ENCODE measurements at places on chromosomes 13 and 19.

- DNase-seq = peak; percentile 26
These were observed 19.2 kb upstream of the UQCR11 start for GRCh38 chr19:1624458-1624857.

GRCh38 chr19:45216667-45217066 is 28.5 kb downstream of the EXOC3L2 start:
- no peak for DNase-seq

GRCh38 chr13:107289540-107289939 is 721.6 kb upstream of the ARGLU1 start:
- DNase-seq = no peak

- DNase-seq = no peak
These were observed 143.6 kb upstream of the SERP2 start for GRCh38 chr13:44230071-44230470.

DNA sequence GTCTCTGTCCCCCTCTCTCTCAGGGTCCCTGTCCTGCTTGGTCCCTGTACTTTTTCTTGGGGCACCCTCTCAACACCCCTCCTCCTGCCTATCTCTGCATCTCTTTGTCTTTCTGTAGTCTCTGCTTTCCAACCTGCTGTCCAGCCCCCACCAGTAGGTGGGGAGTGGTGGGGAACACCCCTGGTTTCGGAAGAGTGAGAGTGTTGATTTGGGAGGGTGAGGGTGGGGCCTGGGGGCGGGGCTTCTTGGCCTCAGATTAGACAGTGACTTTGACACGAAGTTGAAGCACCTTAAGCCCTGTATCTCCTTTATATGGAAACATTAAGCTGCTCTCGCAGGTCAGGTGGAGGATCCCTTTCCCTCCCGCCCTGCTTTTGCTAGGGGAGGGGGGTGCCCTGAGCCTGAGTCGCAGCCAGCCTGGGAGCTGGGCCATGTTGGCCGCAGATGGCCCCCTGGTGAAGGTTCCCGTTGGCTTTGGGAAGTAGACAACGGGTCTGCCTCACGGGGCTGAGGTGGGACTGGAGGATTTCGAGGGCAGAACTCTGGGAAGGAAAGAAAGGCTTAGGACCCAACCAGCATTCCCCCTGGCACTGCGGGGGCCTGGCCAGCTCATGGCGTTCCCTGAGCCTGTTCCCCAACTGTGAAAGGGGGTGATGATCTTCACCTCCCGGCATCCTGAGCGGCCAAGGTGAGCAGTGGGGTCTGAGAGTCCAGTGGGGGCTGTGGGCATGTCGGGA is at the start of gene KCNJ14:
TSS of gene KCNJ14 (plus strand) at position 404 of the 737 bp plus-strand sequence. CDS start 6,151 bp downstream, outside the sequence.
- no peak for DNase-seq

DNA sequence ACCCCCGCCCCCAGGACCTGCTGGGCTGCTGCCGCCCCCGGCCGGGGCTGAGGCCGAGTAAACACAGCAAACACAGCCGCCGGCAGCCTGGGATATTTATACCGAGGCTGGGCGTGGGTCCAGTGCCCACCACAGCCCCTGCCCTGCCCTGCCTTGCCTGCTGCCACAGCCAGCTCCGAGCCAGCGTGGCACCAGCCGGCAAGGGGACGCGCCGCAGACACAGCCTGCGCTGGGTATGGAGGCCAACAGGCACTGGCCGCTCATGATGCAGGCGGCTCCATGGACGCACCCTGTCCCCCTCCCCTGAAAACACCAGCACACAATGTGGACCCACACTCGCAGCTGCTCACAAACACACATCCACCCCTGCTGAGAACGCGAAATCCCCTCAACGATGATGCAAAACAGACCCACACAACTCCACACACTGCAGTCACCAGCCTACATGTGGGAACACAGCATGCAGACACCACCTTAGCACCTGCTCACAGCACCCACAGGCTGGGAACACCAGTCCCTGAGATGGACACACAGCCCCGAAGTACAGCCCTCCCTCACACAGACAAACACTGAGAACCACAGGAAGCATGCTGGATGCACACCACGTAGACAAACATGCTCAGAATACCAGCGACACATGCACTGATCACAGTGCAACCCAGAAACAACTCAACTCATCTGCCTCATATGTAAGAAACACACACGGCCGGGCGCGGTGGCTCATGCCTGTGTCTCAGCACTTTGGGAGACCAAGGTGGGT is 16.2 kb downstream of the CCDC97 start:
- DNase-seq = no peak
